ENCODE measurements at places on chromosomes 12 and 14.

DNA sequence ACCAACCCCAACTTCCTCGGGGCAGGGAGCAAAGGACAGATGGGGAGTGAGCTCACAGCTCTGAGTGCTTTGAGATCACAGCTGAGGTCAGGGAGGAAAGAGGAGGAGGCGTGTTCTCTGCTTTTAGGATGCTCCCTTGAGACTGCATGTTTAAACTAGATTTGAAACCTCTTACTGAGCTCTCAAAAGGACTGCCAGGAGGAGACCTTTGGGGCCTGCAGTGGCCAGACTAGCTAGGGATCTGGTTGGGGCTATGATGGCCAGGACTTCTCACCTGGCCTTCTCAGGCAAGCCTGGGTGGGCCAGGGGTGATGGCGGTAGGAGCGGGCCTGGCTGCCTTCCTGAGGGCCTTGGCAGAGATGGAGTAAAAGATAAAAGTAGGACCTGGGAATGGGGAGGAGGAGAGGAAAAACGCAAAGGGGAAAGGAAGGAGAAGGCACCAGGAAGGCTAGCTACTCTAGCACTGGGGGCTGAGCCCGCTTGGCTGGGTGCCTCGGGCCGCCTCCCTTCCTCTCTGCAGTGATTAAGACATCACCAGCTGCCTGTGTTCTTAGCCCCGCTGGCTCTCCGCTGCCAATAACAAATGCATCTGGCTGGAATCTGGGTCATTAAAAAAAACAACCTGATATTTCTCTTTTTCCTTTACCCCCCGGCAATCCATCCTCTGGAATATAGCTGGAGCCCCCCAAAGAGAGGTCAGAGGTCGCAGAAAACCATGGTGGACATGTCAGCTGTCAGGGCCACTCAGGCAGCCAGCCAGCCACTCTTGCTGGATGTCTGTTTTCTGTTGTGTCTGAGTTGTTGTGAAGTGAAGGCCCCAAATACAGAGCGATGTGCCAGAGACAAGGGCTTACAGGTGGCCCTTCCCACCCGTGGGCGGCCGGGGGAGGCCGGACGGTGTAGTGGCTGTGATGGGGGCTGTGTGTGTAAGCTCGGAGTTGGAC is 141.3 kb downstream of the TSPAN9 start:
- DNase-seq, result peak; percentile 75

GRCh38 chr12:65822732-65823512 is 1.4 kb upstream of the HMGA2 start:
- peak; percentile 85 for DNase-seq

DNA sequence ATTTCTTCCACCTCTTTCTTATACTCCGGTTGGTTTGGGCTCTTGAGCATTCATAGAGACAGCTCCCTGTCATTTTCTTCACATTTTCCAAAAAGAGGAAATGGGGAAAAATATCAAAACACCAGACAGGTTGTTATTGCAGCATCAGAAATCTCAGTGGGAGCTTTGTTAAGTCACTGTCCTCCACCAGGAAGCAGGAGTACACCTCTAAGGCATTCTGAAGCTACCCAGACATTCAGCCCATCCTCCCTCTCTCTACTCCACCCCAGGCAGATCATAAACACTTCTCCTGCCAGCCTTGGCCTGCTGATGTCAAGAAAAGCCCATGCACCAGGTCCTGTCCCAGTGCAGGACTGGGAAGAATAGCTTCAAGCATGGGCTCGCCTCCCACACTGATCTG is 1198.3 kb downstream of the VRK1 start:
- DNase-seq, result no peak

DNA sequence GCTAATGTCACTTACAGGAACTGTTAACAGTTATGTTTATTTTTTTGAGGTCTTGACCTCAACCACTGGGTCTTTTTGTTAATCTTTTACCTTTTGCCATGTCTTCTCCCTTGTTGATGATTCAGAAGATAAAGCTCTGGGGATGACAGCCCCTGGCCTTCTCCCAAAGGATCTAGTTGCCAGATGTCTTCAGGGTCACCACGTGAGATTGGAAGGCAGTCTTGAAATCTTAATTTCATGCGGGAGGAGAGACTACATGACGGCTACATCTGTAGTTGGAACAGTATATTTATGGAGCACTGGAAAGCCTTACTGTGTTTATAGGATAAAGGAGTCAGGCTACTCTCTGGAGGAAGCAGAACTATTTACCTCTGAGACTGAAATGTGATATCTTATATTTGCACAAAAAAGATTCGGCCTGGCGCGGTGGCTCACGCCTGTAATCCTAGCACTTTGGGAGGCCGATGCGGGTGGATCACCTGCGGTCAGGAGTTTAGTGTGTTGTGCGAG is 5.6 kb downstream of the MLEC start:
- DNase-seq, result peak; percentile 26

DNA sequence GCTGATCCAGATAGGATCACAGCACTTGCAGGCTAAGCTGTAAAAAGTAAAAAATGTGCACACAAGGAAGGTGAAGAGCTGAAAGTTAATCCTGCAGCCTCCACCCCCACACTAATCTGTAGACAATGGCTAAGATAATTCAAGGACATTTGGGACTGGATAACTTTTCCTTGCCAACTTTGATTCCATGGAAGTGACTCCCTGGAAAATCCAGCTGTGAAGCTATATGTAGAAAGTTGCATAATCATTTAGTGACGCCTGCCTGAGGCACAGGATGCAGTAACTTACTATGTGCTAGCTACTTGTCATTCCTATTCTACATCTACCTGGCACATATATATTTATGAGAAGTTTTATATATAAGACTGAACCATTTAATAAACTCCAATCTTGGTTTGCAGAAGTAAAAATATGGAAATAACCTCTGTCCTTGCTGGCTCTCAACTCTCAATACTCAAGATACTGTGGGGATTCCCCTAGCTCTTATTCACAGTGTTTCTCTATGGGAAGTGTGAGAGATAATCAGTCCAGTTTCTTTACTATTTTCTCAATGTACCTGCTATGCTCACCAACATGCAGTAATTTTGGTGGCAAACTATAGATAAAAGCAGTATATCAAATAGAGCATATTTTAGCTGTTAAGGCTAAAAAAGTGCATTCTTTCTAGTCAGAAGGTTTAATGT is 14.8 kb downstream of the LDHB start:
- DNase-seq, result no peak

GRCh38 chr12:117589021-117589420 is 227.6 kb upstream of the NOS1 start:
- no peak for DNase-seq

GRCh38 chr12:127327986-127328385 is 939.0 kb upstream of the TMEM132C start:
- DNase-seq, result no peak

- no peak for DNase-seq
These were observed 55.4 kb downstream of the SCARB1 start for GRCh38 chr12:124808272-124808671.

DNA sequence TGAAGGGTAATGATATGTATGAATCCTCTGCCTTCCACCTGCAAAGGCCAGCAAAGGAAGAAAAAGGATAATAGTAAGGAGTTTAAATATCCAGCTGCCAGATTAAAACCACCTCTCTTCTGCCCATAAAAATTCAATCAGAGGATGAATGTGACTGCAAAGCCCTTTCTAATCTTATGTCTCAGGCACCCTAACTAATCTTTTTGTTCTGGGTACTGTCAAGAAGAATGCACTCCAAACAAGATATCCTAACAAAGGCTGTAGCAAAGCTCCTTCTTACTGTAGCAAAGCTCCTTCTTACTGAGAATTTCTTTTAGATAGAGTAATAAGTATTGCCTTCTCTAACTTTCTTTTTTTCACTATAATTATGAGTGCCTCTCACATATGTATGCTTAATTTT is 91.8 kb downstream of the ST8SIA1 start:
- DNase-seq, result no peak

GRCh38 chr14:91929700-91930099 is 17.8 kb downstream of the FBLN5 start:
- DNase-seq, result peak; percentile 4

Data from EL (cell line).